ENCODE measurements at places on chromosomes 4 and X. TPM values are rescaled to one million over a fixed set of nuclear protein-coding genes. Genes with fewer than 3 reads are reported as not detected.

DNA sequence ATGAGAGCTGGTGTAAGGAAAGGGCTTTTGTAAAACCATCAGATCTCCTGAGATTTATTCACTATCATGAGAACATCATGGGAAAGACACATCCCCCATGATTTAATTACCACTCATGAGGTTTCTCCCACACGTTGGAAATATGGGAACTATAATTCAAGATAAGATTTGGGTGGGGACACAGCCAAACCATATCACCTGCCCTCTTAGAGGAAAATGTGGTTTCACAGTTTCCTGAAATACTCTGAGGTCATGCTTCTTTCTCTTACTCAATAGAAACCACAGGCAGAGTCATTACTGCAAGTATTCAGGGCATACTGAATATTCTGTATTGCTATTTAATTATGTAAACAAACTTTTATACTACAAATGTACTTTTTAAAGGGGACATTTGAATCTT, 1453.3 kb downstream of the PCDH18 start:
- DNase-seq = no peak

DNA sequence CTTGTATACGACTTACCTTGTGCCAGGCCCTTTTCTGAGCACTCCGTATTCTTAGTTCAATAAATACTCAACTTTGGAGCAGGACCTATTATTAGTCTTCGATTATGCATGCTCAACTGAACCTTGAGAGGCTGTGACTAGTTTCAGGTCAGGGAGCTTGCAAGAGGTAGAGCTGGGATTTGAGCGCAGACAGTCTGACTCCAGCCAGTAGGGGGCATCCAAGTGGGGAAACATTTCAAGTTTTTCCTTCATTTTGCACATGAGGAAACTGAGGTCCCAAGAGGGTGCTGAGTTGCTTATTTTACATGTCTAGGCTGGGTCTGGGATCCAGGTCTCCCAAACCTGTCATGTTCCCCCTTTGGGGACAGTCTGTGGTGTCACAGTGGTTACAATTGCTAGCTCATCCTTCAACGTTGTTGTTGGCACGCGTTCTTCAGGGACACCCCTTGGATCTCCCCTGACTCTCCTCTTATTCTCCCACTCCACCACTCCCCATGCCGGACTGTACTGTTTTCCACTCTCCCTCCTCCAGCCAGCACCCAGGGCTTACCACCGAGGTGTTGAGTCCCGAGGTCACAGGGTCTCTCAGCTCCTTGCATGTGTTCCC, 6.7 kb upstream of the PRICKLE3 start:
- no peak for DNase-seq

DNA sequence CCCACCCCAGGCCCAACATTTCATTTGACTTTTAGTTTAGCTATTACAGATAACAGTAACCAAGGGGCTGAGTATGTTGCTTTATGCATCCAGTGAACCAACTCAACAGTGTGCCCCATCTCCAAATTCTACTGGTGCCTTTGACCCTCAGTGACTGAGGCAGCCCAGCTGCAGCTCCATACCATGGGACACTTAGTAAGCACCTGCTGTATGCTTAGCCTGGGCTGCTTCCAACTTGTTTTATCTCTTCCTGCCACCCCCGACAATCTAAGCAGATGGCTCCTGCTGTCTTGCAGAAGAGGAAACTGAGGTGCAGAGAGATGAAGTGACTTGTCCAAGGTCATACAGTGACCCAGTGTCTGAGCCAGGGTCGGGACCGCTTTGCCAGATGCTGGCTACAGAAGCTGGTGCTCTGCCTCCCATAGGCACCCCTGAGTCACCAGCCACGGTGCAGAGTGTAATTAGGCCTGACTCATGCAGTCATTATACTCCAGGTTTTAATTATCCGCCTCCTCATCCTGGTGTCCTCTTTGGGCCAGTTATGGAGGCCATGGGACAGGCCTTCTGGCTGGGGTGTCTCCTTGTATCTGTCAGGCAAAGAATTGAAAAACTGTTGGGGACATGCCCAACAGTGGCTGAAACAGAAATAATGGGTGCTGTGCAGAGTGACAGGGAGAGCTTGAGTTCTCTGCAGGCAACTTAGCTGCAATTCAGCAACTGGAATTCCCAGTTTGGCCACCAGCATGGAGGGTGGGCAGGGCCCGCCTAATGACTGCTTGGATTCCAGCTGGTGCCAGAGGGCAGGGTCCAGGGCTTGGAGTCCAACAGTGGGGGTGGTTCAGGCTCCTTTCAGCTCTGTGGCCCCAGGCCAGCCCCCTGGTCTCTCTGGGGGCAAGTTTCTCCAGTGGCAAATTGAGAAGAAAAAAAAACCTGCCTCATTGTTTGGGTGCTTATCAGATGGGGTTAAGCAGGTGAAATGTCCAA, 8.2 kb upstream of the GPR78 start:
- no peak for DNase-seq

- no peak for DNase-seq
Observed at GRCh38 chr4:52096048-52096447, 44.9 kb downstream of the SPATA18 start.

- no peak for DNase-seq
Observed at GRCh38 chr4:83490876-83491450, 6.1 kb upstream of the ABRAXAS1 start.

DNA sequence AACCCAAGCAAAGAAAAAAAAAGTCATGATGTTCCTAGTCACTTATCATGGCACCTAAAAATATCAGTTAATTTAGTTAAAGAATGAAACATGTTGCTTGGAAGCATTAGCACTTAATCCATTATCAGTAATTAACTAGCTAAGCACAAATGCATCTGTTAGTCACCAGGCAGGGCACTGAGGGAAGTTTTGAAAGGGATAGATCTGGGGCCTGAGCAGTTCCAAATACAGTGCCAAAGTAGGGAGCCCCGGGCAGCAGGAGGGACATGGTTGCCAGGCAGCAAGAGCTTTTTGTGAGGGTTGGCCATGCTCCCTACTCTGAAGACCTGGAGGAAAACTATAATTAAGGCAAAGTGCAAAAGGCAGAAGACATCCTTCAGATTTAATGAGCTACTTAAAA, 62.0 kb downstream of the PHKA1 start:
- no peak for DNase-seq

- DNase-seq = no peak
Observed at GRCh38 chrX:127129510-127129909, 310.0 kb downstream of the PRR32 start.

- no peak for DNase-seq
Observed at GRCh38 chr4:114257501-114257900, 278.1 kb upstream of the ARSJ start.

DNA sequence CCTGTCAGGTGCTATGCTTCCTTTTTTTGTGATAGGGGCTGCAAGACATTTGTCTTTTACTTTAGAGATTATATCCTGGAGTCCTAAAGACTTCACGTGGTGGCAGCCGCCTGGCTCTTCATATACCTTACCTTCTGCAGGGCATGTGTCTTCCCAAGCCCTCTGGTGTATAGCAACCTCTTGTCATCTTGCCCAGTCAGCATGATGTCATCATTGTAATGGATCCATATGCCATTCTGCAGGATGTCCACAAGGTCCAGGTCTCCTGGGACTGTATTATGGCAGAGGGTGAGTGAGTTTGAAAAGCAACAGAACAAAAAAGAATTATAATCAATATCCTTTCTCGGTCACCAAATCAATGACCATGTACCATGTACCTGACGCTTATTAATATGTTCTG, 82.2 kb upstream of the SCOC start:
- no peak for DNase-seq

- DNase-seq = no peak
Observed at GRCh38 chrX:8721536-8721935, 10.4 kb downstream of the ANOS1 start.

GRCh38 chr4:121799867-121800501, 1.1 kb upstream of the EXOSC9 start:
- DNase-seq = no peak

GRCh38 chrX:153723351-153724251, 586 bp downstream of the BCAP31 start:
- peak; percentile 41 for DNase-seq

- no peak for DNase-seq
Observed at GRCh38 chr4:80462621-80463091, 127.1 kb downstream of the CFAP299 start.

GRCh38 chrX:989959-990510, 222.4 kb downstream of the CRLF2 start:
- DNase-seq = no peak

DNA sequence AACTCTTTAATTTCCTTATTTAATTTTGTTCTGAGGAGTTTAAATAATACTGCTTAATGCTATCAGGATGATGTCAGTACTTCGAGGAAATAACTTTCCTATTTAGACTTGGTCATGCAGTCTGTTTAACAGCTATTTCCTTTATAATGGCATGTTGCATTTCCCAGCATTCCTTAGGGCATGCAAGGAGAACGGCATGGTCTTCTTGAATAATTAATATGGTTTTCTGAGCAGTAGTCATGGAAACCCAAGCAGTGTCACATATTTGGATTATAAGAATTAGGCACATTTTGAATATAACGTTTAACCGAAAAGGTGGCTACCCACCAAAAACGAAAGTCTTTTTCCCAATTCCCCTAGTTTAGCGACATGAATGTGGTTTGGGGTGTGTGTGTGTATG, 76.0 kb downstream of the AFF2 start:
- no peak for DNase-seq

DNA sequence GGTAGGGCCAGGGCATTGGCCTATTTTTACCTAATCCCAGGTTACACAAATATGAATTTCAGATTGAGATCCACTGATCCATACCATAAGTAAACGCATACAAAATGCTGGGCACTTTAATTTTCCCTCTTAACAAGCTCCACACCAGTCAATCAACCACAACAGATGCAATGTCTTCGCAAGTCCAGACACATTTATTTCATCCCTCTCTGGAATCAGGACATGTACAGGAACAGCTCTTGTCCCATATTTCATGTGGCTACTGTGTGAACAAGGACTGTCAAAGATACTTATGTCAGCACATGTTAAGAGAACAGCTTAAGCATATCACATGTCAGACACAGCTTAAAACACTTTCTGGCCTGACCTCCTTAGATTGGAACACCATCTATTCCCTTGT, 145.9 kb downstream of the PPP3CA start:
- no peak for DNase-seq

- DNase-seq = no peak
Observed at GRCh38 chr4:152033621-152034020, 272.8 kb upstream of the GATB start.

GRCh38 chr4:125501568-125501967, 186.8 kb downstream of the FAT4 start:
- no peak for DNase-seq

GRCh38 chr4:128177498-128177897, 110.1 kb downstream of the PGRMC2 start:
- no peak for DNase-seq

GRCh38 chrX:39249999-39250398, 448.7 kb downstream of the MID1IP1 start:
- DNase-seq = no peak

DNA sequence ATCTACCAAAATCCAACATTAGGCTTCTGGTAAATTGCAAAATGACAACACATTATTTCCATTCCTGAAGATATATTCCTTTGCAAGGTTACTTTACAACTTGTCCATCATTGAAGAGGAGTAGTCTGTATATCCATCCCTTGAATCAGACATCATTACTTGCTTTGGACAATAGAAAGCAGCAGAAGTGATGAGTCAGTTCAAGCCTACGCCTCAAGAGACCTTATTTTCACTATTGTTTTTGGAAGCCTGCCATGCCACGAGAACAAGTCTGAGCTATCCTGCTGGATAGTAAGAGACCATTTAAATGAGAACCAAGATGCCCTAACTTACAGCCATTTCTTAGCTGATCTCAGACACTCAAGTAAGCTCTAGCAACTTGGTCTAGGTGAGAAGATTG, 246.0 kb upstream of the HHIP start:
- no peak for DNase-seq

- DNase-seq = no peak
Observed at GRCh38 chr4:141587897-141588296, 48.5 kb upstream of the IL15 start.

DNA sequence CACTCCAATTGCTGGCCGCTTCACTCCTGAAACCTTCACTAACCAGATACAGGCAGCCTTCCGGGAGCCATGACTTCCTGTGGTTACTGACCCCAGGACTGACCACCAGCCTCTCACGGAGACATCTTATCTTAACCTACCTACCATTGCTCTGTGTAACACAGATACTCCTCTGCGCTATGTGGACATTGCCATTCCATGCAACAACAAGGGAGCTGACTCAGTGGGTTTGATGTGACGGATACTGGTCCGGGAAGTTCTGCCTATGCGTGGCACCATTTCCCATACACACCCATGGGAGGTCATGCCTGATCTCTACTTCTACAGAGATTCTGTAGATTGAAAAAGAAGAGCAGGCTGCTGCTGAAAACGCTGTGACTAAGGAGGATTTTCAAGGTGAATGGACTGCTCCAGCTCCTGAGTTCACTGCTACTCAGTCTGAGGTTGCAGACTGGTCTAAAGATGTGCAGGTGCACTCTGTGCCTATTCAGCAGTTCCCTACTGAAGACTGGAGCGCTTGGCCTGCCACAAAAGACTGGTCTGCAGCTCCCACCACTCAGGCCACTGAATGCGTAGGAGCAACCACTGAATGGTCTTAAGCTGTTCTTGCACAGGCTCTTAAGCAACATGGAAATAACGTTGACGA, 35.8 kb upstream of the PRDM8 start:
- DNase-seq = no peak

- DNase-seq = no peak
Observed at GRCh38 chrX:109281483-109282275, 200.2 kb downstream of the GUCY2F start.

Gene MMRN1
- 4.4 TPM for polyA plus RNA-seq

Gene AREG
- polyA plus RNA-seq = 0.71 TPM

Gene MAGEA8
- polyA plus RNA-seq = not detected

Gene ALB
- polyA plus RNA-seq = 33,802 TPM

Gene KDR
- polyA plus RNA-seq = 19.8 TPM

Gene ETDA
- not detected for polyA plus RNA-seq

Gene UTP3
- 6.5 TPM for polyA plus RNA-seq

Gene F8A2
- polyA plus RNA-seq = not detected

Gene PLAC8
- 18.6 TPM for polyA plus RNA-seq
